ENCODE measurements at places on chromosomes 16 and 17. TPM values are rescaled to one million over a fixed set of nuclear protein-coding genes. Genes with fewer than 3 reads are reported as not detected.
A peak's percentile ranks its signal among the peaks of the same experiment; 100 is the strongest.

GRCh38 chr16:6892966-6893365 lies 439.7 kb upstream of the RBFOX1 start:
- DNase-seq: no peak
- H3K4me1 ChIP-seq: no peaks in the 10 kb centered on the region
- H3K27me3 ChIP-seq: no peaks in the 10 kb centered on the region
- no peaks in the 10 kb centered on the region for H3K36me3 ChIP-seq
- H3K27ac ChIP-seq: no peak overlapping the region
- no peak overlapping the region for H3K4me3 ChIP-seq

GRCh38 chr16:8937803-8938202 lies 25.9 kb downstream of the USP7 start:
- H3K4me3 ChIP-seq: no peak overlapping the region
- H3K27ac ChIP-seq: no peak overlapping the region
- H3K36me3 ChIP-seq: peaks cover 3% of the 10 kb centered on the region
- no peaks in the 10 kb centered on the region for H3K27me3 ChIP-seq
- no peak for DNase-seq
- peaks cover 76% of the 10 kb centered on the region for H3K4me1 ChIP-seq

GRCh38 chr17:54985476-54985875 lies 16.9 kb downstream of the STXBP4 start:
- H3K27ac ChIP-seq: no peak overlapping the region
- no peak overlapping the region for H3K4me3 ChIP-seq
- no peaks in the 10 kb centered on the region for H3K27me3 ChIP-seq
- H3K4me1 ChIP-seq: peaks cover 7% of the 10 kb centered on the region
- H3K36me3 ChIP-seq: peaks cover 2% of the 10 kb centered on the region

GRCh38 chr16:71296584-71297340 lies 7.6 kb upstream of the CMTR2 start:
- H3K27me3 ChIP-seq: 0 out of 2 replicates have a peak, but pooled peaks cover 1% of the 10 kb centered on the region
- no peaks in the 10 kb centered on the region for H3K36me3 ChIP-seq
- DNase-seq: peak; percentile 50
- peaks cover 18% of the 10 kb centered on the region for H3K4me1 ChIP-seq

VPS35 gene
- 136 TPM for total RNA-seq

GRCh38 chr16:29868396-29869009 lies 5.5 kb upstream of the CDIPT start:
- no peaks in the 10 kb centered on the region for H3K27me3 ChIP-seq
- no peak overlapping the region for H3K27ac ChIP-seq
- no peak for DNase-seq
- H3K4me3 ChIP-seq: no peak overlapping the region
- peaks cover 21% of the 10 kb centered on the region for H3K4me1 ChIP-seq
- H3K36me3 ChIP-seq: no peaks in the 10 kb centered on the region

DNA sequence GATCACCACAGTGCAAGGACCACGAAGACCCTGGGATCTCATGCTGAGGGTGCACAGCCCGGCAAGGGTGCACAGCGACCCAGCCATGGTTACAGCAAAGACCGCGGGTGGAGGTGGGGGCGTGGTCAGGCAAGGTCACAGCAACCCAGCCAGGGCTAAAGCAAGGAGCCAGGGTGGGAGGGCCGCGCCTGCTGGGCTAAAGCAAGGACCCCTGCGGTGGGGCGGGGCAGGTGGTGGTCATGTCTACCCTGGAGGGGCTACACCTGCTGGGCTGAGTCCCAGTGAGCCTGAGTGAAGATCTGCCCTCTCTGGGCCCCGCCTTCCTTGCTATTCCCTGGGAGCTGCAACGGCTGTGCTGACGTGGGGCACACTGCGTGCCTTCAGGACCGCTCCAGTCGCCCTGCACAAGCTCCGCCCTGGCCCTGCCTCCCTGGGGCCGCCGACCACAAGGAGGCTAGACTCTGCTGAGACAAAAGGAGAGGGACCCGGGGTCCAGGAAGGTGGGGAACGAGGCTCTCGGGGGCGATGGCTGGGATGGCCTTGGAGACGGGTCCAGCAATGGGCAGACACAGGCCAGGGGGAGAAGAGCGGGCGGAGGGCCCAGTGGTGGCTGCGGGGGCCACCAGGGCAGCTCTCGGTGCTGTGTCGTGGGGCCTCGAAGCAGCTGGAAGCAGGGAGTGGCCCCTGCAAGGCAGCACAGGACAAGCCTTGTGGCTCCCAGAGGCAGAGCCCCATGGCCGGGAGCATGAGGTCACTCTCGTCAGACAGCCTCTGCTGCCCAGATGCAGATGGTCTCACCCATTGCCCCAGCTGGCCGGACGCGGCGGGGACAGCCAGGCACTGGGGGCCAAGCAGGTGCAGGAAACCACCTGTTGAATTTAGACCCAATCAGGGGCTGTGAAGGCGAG lies 52.8 kb downstream of the CBFA2T3 start:
- DNase-seq: peak; percentile 25
- H3K4me1 ChIP-seq: peaks cover 63% of the 10 kb centered on the region
- peaks cover 45% of the 10 kb centered on the region for H3K27me3 ChIP-seq

- no peaks in the 10 kb centered on the region for H3K27me3 ChIP-seq
- no peaks in the 10 kb centered on the region for H3K4me1 ChIP-seq
- peak; percentile 6 for DNase-seq
- H3K27ac ChIP-seq: no peak overlapping the region
- no peaks in the 10 kb centered on the region for H3K36me3 ChIP-seq
Observed at GRCh38 chr17:32609085-32609484, 122.3 kb downstream of the CDK5R1 start.

DNA sequence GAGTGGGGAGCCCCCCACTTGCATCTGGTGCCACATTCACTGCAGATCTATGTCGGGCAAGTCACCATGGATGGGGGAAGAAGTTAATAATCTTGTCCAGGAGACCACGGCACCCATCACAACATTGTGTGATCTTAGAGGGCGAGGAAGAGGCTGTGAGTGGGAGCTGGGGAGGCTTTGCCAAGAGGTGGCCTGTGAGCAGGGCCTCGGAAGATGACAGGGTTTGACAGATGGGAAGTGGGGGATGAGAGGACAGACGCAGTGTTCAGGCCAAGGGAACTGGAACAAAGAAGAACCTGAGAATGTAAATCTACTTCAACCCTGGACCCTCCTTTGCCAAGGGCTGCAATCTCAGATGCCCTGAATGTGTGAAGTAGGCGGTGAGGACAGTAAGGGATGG lies 12.4 kb downstream of the ACE start:
- peaks cover 3% of the 10 kb centered on the region for H3K4me1 ChIP-seq
- H3K36me3 ChIP-seq: no peaks in the 10 kb centered on the region
- H3K27me3 ChIP-seq: peaks cover 86% of the 10 kb centered on the region
- no peak overlapping the region for H3K27ac ChIP-seq
- DNase-seq: no peak

- no peaks in the 10 kb centered on the region for H3K4me1 ChIP-seq
- no peak for DNase-seq
- peaks cover 20% of the 10 kb centered on the region for H3K27me3 ChIP-seq
- H3K27ac ChIP-seq: no peak overlapping the region
- no peak overlapping the region for H3K4me3 ChIP-seq
Observed at GRCh38 chr17:33292201-33292980, 704 bp downstream of the ASIC2 start.

- no peaks in the 10 kb centered on the region for H3K27me3 ChIP-seq
- H3K4me1 ChIP-seq: no peaks in the 10 kb centered on the region
- H3K4me3 ChIP-seq: no peak overlapping the region
- H3K27ac ChIP-seq: no peak overlapping the region
Observed at GRCh38 chr16:51919736-51920135, 627.2 kb downstream of the TOX3 start.

DNA sequence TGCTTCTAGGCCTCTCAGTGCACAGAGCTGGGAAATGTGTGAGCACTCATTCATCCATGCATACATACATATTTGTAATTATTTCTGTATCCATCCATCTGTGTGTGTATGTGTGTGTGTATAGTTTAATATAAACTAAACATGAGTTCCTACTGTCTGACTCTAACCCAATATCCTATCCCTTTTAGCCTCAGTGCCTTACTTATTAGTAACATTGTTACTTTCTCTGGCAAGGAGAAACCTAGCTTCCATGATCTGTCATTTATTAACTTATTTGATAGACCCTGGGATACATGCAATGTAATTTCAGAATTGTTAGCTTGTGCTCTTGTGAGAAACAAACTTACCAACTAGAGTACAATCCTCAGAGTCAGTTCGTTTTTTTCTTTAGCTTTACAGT lies 59.0 kb upstream of the WSCD1 start:
- no peaks in the 10 kb centered on the region for H3K4me1 ChIP-seq
- no peak overlapping the region for H3K4me3 ChIP-seq
- H3K27ac ChIP-seq: no peak overlapping the region
- no peaks in the 10 kb centered on the region for H3K27me3 ChIP-seq
- no peak for DNase-seq

DNA sequence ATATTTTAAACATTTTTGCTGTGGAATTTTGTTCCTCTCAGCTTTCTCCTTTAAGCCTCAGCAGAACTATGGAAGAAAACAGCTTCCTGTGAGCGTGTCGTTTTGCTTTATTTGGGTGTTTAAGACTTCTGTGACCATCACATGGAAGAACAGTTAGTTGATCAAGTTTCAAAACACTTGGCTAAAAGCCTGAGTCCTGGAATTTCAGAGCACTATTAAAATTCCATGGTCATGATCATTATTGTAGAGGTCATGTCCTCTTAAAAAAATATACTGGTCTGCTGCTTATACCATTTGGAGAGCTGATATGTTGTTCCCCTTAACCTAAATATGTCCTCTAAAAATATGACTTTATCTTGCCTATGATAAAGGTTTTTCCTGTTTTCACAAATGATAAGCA lies 12.6 kb upstream of the CDR2 start:
- no peaks in the 10 kb centered on the region for H3K36me3 ChIP-seq
- H3K27me3 ChIP-seq: no peaks in the 10 kb centered on the region
- peaks cover 5% of the 10 kb centered on the region for H3K4me1 ChIP-seq
- DNase-seq: no peak

Data from HepG2 (cell line).